ENCODE measurements at places on chromosomes 12 and 14. TPM values are rescaled to one million over a fixed set of nuclear protein-coding genes. Genes with fewer than 3 reads are reported as not detected.

The SOAT2 gene
- total RNA-seq: 9.7 TPM

The NUAK1 gene
- total RNA-seq: 3.7 TPM

The TEX52 gene
- 0.34 TPM for total RNA-seq

The SAMD4A gene
- total RNA-seq: 60.8 TPM

The CCDC85C gene
- total RNA-seq: 76.2 TPM

The SMCO2 gene
- 0.93 TPM for total RNA-seq

The DYRK4 gene
- total RNA-seq: 9.3 TPM

The ANKRD52 gene
- 46.3 TPM for total RNA-seq

The MFAP5 gene
- total RNA-seq: 0.61 TPM

The TFCP2 gene
- 51.4 TPM for total RNA-seq

The FITM1 gene
- total RNA-seq: 0.39 TPM

The RFLNA gene
- 21.1 TPM for total RNA-seq

The IL23A gene
- total RNA-seq: not detected

The KRR1 gene
- total RNA-seq: 73.0 TPM

The PRH2 gene
- not detected for total RNA-seq

The PRIMA1 gene
- 1.1 TPM for total RNA-seq

The KRT6A gene
- not detected for total RNA-seq

The ITGB7 gene
- 1.1 TPM for total RNA-seq

The REP15 gene
- total RNA-seq: 2.3 TPM

The C14orf132 gene
- total RNA-seq: 0.05 TPM

The P2RX2 gene
- not detected for total RNA-seq

The SLC38A2 gene
- total RNA-seq: 331 TPM

Data from Caco-2 (cell line).